ENCODE measurements at places on chromosomes 3 and 15.

- DNase-seq: no peak
These were observed 913 bp downstream of the IMPDH2 start for GRCh38 chr3:49028298-49028672.

GRCh38 chr3:89742546-89742945 lies 635.1 kb downstream of the EPHA3 start:
- DNase-seq: no peak

DNA sequence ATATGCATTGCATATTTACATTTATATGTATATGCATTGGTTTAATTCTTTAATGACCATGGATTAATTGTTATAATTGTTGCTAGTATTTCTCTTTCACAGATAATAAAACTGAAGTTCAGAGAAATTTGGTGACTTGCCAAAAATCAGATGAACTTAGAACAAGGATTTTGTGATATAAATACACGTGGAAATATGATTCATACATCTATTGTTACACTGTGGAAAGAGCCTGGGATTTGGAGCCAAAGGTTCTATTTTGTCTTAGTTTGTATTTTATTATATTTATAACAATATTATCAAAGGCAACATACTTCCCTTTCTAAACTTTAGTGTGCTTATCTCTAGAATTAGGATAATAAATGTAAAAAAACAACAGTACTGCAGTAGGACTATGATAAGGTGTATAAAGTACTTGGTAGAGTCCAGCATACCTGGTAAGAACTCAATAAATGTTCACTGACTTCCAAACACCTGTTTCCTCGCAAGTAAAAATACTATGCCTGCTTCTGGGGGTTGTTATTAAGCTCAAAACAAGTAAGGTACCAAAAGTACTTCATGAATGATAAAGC lies 342.9 kb downstream of the THSD4 start:
- DNase-seq: no peak

DNA sequence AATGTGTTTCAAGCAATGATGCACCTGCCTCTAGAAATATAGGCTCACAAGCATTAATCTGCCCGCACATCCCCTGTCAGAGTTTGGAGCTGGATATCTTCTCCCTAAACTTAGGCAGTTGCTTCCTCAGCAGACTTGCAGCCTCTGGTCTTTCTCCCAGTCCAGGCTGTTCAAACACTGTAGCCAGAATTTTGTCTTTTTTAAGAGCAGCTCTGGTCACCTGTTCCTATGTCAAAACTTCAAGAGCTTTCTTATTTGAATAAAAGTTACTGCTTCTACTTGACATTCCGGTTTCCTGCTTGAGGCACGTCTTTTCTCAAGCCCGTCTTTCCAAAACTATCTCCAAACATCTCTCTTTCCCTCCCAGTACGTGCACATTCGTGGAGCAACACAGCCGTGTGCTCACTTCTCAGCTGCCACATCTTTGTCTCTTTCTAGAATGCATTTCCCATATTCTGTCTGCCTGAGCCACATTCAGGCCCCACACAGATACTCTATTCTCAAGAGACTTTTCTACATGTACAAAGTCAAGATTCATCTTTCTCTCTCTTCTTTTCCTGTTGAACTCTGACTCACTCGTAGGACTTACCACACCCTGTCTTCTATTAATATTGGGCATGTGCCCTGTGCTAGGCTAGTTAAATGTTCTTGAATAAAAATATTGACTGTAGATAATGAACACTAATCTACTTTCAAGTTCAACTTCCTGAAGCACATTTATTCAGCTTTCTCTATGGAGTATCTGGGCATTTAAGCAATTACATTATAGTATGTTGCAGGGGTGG lies 307.7 kb upstream of the SOX2 start:
- no peak for DNase-seq

- no peak for DNase-seq
These were observed 889.1 kb downstream of the NAALADL2 start for GRCh38 chr3:175748087-175748730.

DNA sequence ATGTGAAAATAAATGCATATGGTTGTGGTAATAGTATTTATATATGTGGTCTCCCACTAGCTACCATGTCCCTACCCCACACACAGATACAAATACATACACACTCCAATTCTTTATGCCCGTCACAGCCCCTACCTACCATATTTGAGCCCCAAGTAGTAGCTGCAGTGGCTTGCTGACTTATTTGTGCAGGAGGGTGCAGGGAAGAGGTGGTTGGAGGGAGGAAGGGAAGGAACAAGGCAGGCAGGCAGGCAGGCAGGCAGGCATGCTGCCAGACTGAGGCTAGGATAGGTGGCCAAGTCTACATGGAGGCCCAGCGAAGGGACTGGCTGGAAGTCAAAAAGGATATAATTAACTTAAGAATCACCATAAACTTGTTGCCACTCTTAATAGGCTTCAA lies 82.9 kb downstream of the SCN11A start:
- no peak for DNase-seq

- DNase-seq: no peak
These were observed 3.9 kb downstream of the MST1R start for GRCh38 chr3:49899815-49900214.

- no peak for DNase-seq
These were observed at the start of gene ZIC1 for GRCh38 chr3:147409143-147410115. TSS of gene ZIC1 (plus strand) at chr3:147409365. CDS start at chr3:147410113, 748 bp downstream.

GRCh38 chr3:133574260-133574881 lies 885 bp downstream of the CDV3 start:
- peak; percentile 71 for DNase-seq

GRCh38 chr3:165075695-165076094 lies 2.6 kb downstream of the SI start:
- DNase-seq: no peak

DNA sequence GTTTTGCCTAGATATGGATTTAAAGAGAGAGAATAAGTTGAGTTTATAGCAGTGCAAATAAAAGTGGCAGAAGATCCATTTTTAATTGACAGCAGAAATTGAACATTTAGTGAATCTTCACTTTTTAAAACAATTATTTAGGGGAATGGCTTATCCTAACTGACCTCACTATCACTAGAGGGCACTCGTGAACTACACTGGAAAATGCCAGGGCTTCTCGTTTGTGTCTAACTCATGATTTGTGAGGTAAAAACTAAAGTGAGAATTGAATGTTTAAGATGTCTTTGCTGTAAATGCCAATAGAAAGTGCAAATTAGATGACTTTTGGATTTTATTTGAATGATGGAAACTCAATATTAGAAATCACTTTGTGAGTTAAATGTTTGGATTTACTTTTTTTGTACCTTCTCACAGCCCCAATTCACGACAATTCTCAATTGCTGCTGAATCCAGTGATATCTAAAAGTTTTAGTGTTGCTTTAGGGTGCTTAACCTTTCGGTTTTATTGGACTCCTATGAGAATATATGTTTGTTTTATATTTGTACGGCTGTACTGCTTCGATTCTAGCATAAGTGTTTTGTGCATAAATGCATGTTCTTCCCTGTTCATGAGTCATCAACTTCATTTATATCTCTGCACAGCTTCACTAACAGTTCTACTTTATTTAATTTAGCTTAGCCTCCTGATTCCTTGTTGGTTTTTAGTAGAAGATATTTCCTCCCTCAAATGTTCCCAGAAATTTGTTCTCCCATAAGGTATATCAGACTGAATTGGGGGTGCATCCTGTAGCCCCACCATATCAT lies 462.1 kb downstream of the MFSD1 start:
- no peak for DNase-seq

DNA sequence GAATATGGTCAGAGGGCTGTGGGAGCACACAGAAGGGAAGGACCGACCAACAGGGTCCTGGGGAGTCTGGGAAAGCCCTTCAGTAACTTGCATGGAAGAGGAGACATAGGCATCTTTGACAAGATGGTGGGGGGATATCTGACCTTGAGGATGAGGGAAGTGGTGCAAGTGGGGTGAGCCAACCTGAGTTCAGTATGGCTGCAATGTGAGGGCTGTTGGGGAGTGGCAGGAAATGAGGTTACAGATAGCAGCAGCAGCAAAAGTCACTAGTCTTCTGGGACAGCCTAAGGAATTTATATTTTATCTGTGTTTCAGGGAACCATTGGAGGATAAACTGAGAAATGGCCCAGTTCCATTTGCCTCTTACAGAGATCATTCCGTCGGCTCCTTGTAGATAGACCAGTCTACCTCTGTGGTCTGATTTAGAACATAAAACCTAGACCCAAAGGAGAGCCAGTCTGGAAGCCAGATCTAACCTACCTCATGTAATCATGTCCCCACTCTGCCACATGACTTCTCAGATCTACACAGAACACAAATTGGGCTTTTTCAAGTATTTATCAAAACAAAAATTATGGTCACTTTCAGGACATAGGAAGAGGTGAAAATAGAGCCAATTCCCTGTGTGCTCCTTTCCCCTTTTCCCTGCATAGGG lies 75.6 kb downstream of the ST6GAL1 start:
- DNase-seq: no peak

GRCh38 chr3:153180860-153181372 lies 18.9 kb downstream of the RAP2B start:
- no peak for DNase-seq

GRCh38 chr3:40337136-40338108 lies 27.9 kb downstream of the EIF1B start:
- no peak for DNase-seq

GRCh38 chr3:151856118-151856517 lies 17.3 kb upstream of the SUCNR1 start:
- DNase-seq: no peak

DNA sequence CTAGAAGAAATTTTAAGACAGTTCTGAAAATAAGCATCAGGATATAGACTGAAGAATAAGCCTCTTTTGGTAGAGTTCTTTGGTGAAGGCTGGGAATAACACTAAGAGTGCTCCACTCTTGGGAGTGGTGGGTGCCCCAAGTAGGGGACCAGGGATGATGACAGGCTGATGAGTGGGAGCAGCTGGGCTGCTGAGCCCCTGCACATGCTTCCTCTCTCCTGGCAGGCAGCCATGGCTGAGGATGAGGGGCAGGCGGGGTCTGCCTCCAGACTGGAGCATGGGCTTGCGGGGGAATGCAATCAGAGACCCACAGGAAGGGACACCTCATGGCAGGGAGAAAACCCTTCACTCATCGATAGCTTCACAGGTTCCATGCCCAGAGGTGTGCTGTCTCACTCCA lies 72.6 kb upstream of the RORA start:
- no peak for DNase-seq

GRCh38 chr3:13087320-13087990 lies 14.2 kb upstream of the IQSEC1 start:
- DNase-seq: no peak

GRCh38 chr15:56192659-56193442 lies 50.8 kb downstream of the RFX7 start:
- DNase-seq: no peak

GRCh38 chr3:19702416-19703078 lies 231.5 kb downstream of the EFHB start:
- DNase-seq: no peak

DNA sequence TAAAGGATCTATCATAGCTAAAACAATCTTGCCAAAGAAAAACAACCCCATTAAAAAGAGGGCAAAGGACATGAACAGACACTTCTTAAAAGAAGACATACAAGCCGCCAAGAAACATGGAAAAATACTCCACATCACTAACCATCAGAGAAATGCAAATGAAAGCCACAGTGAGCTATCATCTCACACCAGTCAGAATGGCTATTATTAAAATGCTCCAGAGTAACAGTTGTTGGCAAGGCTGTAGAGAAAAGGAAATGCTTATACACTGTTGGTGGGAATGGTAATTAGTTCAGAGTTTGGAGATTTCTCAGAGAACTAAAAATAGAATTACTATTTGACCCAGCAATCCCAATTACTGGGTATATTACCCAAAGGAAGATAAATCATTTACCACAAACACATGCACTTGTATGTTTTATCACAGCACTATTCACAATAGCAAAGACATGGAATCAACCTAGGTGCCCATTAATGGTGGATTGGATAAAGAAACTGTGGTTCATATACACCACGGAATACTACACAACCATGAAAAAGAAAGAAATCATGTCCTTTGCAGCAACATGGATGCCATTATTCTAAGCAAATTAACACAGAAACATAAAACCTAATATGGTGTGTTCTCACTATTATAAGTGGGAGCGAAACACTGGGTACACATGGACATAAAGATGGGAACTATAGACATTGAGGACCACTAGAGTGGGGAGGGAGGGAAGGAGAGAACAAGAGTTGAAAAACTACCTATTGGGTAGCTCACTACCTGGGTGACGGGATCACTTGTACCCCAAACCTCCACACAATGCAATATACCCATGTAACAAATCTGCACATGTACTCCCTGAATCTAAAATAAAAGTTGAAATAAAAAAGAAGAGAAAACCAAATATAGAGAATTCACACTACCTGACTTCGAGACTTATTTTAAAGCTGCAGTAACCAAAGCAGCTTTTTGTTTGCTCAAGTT lies 32.6 kb downstream of the ITGA11 start:
- DNase-seq: no peak

- no peak for DNase-seq
These were observed 42.8 kb downstream of the GRIP2 start for GRCh38 chr3:14497321-14497720.

DNA sequence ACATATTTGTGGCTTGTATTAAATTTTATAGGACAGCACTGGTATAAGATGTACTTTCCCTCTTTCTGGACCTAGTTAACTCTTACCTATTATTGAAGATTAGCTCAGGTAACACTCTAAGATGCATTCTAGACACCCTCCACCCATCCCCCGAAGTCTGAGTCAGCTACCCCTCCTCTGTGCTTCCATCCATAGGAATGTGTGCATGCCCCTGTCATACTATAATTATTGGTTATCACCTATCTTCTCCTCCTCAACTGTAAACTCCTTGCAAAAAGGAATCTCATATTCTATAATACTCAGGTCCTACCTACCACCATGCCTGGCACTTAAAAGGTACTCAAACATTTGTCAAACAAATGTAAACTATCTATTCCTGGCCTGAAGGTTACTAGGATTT lies 3.0 kb downstream of the PEAK1 start:
- no peak for DNase-seq

DNA sequence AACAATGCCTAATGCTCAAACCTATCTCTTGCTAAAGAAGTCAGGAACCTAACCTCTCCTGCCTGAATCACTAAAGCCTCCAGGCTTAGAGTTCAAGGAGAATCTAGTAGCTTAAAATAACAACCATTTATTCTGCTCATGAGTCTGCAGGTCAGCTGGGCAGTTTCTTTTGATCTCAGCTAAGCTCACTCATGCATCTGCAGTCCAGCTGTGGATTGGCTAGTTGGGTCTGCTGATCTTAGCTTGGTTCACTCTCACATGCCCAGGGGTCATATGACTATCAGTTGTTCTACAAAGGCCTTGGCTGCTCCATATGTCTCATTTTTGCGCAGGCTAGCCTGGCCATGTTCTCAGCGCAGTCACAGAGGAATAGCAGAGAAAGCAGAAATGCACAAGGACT lies 109.2 kb upstream of the STT3B start:
- no peak for DNase-seq

GRCh38 chr3:191783024-191783423 lies 322.1 kb downstream of the PYDC2 start:
- no peak for DNase-seq

DNA sequence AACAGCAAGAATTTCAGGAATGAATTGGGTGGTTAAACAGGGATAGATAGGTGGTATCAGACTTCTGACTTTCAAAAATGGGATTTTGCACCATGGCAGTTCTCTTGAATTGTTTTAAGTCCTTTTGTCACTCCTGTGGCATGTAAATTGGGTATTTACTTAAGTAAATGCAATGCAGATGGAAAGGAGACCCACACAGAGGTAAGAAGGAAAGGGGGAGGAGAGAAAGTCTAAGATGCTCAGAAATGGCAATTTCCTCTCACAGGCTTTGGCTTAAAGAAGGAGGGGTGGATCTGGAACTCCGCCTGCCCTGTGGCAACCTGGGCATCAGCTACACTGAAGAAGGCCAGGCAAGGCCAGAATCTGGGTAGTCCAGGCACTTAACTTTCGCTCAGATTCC lies 197.1 kb upstream of the UBE2E1 start:
- no peak for DNase-seq

GRCh38 chr3:44402548-44402947 lies 64.0 kb downstream of the TCAIM start:
- no peak for DNase-seq
